KG1 (cell line): ENCODE measurements at places on chromosomes 2 and 18.

DNA sequence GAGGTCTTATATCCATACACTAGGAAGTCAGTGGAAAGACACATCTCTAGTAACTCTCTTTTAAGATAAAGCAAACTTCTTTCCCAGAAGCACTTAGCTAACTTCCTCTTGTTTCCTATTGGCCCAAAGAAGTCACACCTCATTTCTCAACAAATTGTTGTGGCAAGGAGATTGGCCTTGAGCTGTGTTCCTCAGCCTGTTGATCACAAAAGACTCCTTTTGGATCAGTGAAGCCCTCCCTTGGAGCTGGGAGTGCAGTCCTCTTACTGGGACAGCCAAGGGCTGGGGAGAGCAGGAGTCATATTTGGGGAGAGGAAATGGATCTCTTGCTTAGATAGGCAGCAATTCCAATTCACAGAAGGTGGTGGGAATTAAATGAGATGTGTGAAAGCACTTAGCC, 51.2 kb upstream of the DAPL1 start:
- no peak for DNase-seq

- no peak for DNase-seq
These were observed 810.1 kb upstream of the ZEB2 start for GRCh38 chr2:145329971-145330370.

- DNase-seq = no peak
These were observed 11.1 kb downstream of the WDR43 start for GRCh38 chr2:28905533-28905932.

DNA sequence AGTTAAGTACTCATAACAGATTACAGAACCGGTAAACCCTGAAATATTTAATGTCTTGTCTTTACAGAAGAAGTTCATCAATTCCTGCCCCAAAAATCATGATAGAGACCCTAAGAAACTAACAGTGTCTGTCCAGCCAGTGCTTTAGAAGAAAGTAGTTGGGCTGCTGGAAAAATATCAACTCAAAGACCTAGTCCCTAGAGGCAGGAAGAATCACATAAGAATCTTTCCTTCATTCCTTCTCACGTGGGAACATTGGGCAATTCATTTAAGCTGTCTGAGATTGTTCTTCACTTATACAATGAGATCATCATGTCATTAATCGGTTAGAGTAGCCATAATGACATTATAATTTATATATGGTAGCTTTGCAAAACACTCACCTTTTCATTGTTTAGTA, 156.4 kb downstream of the CCBE1 start:
- DNase-seq = no peak

DNA sequence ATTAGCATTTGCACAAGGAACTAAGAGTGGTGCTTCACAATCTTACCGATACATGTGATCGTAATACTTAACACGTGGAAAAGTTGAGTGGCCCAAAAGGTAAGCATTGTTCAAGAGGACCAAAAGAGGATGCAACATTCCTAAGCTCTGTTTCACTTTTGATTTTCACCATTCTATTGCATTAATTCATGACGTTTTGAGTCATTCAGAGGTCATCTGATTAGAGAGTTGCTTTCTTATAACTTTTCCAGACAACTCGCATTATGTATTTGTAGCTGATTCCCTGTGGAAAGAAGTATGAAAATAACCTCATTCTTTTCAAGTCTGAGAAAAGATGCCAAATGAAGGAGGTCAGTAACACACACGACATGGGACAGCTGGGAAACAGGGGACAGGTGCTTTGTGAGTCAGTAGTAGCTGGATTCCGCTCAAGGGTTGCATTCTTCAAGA, 344.4 kb downstream of the RND3 start:
- DNase-seq = no peak
